ENCODE measurements at places on chromosomes 1 and 21.
A peak's percentile ranks its signal among the peaks of the same experiment; 100 is the strongest.

DNA sequence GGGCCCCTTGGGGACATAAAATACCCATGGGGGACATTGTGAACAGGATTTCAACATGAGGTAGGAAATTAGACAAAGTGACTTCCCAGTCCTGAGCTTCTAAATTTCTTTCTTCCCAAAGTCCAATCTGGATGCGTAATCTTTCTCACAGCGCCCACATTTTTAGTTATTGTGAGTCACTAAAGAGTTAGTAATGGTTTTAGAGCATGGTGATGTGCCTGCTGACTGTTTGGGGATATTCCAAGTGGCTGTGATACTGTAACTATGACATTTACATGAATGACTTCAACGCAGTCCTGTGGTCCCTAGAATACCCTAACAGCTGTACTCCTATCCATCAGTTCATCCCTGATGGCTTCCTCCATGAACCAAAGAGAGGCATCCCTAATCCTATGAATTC, 224.0 kb upstream of the COA6 start:
- DNase-seq, result peak; percentile 11

- DNase-seq, result no peak
Observed at GRCh38 chr21:45283035-45283610, 4.6 kb downstream of the POFUT2 start.

GRCh38 chr1:185734929-185735700, 924 bp downstream of the HMCN1 start:
- DNase-seq, result no peak

DNA sequence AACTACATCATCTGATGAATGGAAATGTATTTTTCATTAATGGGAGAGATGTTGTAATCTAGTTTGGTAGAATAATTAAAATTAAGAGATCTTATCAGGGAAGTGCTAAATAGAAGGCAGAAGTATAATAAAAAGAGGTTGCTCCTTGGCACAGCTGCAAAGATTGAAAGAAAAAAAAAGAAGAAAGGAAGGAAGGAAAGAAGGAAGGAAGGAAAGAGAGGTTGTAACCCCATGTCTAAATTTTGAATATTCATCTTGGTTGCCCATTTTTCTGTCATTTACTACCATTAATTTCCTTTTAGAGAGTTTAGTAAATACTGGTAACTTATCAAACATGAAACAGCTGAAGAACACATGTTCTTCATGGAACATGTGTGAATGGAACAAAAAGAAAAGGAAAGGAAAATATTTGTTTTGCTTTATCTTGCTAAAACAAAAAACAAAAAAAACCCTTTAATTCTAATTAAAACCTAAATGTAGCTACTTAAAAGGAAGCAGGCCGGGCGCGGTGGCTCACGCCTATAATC, 10.5 kb upstream of the MDM4 start:
- DNase-seq, result no peak

GRCh38 chr1:108780937-108781574, 34.6 kb downstream of the STXBP3 start:
- no peak for DNase-seq

GRCh38 chr1:6183520-6183989, 3.4 kb upstream of the CHD5 start:
- DNase-seq, result no peak

DNA sequence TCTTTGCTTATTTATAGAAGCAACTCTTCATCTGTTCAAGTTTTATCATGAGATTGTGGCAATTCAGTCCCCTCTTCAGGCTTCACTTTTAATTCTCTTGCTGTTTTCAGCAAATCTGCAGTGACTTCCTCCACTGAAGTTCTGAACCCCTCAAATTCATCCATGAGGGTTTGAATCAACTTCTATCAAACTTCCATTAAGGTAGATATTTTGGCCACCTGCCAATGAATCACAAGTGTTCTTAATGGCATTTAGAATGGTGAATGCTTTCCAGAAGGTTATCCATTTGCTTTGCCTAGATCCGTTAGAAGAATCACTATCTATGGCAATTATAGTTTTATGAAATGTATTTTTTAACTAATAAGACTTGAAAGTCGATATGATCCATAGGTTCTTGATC, 946.7 kb upstream of the B3GALT2 start:
- no peak for DNase-seq

GRCh38 chr1:246893191-246893939, 38.4 kb downstream of the AHCTF1 start:
- no peak for DNase-seq

- no peak for DNase-seq
Observed at GRCh38 chr1:227311389-227312001, 6.8 kb downstream of the CDC42BPA start.

GRCh38 chr21:16900685-16901084, 612.2 kb upstream of the CXADR start:
- no peak for DNase-seq

GRCh38 chr21:34986561-34987500, 62.3 kb downstream of the RUNX1 start:
- no peak for DNase-seq

- no peak for DNase-seq
Observed at GRCh38 chr21:15343066-15343465, 278.3 kb upstream of the NRIP1 start.

GRCh38 chr1:226281058-226281457, 27.9 kb downstream of the LIN9 start:
- no peak for DNase-seq

DNA sequence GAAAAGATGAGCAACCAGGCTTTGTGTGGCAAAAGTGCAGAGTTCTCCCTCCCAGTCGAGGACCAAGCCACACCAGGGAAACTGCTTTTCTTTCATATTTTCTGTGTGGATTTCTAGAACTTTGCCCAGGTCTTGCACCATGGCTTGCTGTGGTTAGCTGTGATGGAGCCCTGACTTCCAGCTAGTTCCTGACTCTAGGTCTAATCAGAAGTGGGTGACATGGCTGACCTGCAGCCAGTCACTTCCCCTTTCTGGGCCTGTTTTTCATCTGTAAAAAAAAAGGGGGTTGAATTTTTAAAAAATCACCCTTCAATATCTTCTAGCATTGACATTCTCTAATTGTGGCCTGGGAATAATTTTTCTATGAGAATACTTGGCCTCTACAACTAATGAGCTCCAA, 491.2 kb upstream of the USP24 start:
- no peak for DNase-seq

GRCh38 chr1:91763252-91763651, 122.7 kb downstream of the TGFBR3 start:
- DNase-seq, result no peak

DNA sequence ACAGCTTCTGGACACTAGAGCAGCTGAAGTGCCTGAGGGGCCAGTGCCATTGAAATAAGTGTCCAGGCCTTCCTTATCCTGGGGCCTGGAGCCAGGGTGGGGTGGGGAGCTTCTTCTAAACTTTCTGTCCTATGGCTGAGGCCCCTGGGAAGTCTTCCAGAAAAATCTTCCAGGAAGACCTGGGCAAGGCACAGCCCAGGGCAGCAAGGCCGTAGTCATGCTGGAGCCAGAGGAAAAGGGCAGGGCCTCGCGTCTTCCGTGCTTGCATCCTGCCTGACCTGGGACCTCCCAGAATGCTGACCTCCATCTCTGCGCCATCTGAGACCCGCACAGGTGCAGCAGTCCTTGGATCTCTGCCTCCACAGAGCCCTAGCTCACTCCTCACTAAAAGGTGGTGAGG, 96.7 kb upstream of the SLC44A3 start:
- DNase-seq, result no peak

DNA sequence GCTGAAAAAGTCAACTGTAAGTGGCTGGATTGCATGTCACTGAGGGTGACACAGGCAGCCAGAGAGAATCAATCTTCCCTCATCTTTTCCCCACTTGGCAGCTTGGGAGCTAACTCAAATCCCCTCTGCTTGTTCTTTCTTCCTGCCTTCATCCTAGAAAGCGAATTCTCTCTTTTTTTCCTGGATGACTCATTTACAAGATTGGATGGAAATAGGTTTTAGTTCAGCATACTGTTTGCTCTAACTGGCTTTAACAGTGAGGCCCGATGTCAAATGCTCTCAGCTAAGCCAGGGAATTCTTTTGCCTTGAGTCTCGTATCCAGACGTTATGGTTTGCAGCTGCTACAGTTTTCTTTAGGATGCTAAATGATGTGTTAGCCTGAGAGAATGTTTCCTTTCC, 72.7 kb downstream of the HUNK start:
- DNase-seq, result peak; percentile 73

- no peak for DNase-seq
Observed at GRCh38 chr1:116433275-116434257, 60.5 kb downstream of the ATP1A1 start.

- DNase-seq, result no peak
Observed at GRCh38 chr1:204947338-204947737, 76.7 kb downstream of the NFASC start.

- DNase-seq, result no peak
Observed at GRCh38 chr1:48228156-48228555, 5.6 kb downstream of the SLC5A9 start.

DNA sequence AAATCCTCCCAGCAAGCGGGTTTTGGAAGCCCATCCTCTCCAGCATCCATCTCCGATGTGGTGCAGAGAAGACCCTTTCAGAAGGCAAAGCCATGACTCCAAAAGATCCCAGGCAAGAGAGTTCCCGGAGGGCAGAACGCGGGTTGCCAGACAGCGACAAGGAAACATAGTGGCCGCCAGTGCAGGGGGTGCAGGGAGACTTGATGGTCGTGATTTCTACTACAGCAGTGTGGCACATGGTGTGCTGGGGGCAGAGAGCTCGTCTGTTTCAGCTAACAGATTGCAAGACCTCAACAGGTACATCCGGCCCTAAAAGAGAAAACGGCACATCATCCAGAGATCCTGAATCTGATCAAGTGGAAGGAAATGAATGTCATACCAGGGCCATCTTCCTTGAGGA, 74.3 kb downstream of the HLCS start:
- no peak for DNase-seq

- no peak for DNase-seq
Observed at GRCh38 chr1:11680270-11681070, 478 bp downstream of the MAD2L2 start.

- no peak for DNase-seq
Observed at GRCh38 chr1:228977307-228977706, 242.0 kb downstream of the RHOU start.

DNA sequence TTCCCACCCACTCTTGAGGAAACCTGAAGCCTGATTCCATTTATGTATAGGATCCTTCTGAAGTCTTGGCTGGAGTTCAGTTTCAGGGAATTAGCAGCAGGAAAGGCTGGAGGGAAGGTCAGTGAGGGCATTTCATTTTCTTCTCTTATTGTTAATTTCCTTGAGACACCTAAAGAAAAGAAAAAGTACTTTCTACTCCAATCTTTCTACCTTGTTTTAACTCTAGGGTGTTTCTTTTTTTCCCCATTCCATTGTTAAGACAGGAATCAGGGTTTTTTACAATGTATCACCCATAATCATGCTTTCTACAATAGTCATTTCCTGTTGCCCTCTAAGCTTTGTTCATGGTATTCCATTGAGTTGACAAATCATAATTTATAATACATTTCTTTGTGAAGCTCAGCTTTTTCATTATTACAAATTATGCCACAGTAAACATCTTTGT, 27.4 kb downstream of the SNRPE start:
- no peak for DNase-seq

- DNase-seq, result no peak
Observed at GRCh38 chr21:38619992-38620479, 121.8 kb upstream of the ERG start.

DNA sequence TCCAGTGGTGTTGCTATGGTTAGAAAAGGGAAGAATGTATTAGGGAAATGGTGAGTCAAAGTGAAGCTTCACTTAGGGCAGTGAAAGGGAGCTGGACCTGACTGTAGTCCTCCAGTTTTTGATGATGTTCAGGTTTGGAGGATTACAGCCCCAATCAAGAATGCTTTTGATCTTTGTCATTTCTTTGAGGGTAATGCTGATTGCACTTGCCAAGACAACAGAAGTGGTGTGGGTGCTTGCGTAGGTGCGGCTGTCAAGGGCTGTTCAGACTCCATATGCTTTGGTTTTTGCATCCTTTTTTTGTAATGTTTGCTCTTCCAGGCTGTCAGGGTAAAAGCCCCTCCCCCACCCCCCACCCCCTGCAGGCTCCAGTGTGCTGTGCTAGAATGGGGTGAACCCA, 38.9 kb downstream of the HHAT start:
- DNase-seq, result no peak

DNA sequence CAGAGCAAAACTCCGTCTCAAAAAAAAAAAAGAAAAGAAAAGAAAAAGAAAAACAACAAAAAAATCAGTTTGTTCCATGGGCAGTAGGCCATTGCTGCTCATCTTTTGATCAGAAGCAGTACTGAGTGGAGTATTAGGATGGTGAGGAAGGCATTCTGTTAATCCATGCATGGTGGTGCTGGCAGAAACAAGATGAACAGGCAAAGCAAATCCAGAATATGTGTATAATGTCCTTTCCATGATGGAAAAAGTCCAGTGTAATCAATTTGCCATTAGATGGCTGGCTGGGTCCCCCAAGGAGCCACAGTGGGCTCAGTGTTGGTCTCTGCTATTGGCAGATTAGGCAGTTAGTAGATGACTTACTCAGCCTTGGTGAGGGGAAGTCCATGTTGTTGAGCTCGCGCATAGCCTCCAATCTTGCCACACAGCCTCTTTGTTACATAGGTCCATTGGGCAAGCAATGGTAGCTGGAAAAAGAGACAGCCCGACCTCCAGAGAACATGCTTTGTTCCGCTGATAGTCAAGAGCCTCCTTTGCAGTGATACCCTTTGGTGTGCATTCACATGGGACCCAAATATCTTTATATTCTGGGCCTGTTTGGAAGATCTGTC, 23.3 kb downstream of the H3-3A start:
- no peak for DNase-seq

DNA sequence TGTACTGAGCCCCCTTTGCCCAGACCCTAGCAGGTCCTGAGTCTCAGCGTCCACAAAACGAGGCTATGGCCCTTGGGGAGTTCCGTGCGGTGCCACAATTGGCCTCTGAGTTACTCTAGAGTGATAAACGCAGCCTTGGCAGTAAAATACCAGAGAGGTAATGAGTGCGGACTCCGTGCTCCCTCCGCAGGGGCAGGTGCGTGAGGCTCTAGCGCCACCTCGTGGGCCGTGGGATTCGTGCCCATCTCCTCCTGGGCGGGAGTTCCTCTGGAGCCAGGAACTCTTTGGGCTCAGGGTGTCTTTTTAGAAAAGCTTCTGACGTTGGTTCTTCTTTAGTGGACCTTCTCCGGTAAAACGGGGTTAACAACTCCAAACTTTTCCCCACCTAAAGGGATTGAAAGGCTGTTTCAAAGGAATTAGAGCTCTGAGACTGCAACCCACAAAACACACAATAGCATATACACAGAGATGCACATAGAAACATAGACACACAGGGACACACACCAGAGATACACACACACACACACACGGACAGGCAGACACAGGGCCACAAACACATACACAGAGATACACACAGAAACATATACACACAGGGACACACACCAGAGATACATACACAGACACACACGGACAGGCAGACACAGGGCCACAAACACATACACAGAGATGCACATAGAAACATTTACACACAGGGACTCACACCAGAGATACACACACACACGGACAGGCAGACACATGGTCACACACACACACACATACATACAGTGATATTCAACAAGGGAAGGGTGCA, 99.4 kb downstream of the KCNJ15 start:
- peak; percentile 32 for DNase-seq

All from GM04504 (cell line).